T-helper 2 cell treated with Interferon-gamma antibody and Interleukin-4, amounts not matched to agents 5 μg/mL and 100 μg/mL, for 36 hours (primary cell): ENCODE measurements at places on chromosomes 7 and 10.
A peak's percentile ranks its signal among the peaks of the same experiment; 100 is the strongest.

DNA sequence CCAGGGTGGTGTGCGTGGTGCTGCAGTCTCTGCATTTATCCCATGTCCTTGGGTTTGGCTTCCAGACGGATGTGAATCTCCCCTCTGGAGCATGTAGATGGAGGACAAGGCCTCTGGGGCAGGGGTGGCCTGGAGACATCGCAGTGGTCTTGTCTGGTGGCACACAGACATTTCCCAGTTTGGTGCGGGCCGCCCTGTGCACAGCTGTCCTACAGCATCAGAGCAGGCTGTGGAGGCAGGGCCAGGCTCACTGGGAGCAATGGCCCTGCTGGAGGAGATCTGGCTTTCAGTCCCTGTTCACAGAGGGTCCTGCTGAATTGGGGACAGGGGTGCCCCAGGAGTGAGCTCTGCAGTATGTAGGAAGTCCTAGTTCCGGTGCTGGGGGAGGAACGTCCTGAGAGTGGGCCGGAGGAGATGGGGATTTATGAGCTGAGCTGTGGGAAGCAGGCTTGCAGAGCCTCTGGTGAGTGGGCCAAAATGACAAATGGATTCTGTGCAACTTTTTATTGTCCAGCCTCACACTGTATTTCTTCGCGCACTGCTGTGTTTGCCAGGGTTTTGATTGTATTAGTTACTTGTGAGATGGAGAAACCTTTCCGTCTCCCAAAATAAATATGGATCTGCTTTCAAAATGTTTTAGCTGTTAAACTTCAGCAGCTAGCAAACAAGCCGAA, 40.3 kb downstream of the MGMT start:
- DNase-seq = no peak

DNA sequence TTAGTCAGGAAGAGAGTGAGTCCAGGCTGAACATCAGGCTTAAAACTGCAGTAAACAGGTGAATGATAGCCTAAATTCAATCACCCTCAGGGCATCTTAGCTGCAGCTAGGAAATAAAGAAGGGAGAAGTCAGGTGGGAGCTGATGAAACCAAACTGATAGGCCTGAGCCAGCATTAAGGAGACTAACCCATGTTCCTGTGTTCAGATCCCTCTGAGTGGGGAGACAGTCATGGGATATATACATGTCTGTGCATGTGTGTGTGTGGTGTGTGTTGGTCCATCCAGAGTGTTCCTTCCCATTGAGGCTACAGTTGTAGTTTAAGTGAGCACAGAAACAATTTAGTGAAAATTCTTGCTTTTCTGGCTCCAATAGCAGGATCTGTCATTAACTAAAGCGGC, 480.9 kb downstream of the PHTF2 start:
- DNase-seq = no peak

GRCh38 chr10:86747796-86748581, 8.4 kb upstream of the BMPR1A start:
- DNase-seq = no peak

DNA sequence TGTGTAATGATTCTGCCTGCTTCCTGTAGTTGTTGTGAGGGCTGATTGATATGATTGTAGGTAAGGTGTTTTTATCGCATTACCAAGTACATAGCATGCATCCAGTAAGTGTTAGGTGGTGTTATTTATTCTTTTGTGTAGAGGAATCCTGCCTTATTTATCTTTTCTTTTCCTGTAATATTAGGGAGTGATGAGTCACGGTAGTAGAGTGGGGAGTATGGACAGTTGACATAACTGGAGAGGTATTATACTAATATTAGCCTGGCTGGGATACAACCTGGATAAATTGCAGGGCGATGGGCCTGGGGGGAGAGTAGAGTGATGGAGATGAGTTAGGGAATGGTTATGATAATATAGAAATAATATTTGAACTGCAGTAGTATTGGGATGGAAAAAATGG, 9.8 kb downstream of the SDK1 start:
- no peak for DNase-seq

DNA sequence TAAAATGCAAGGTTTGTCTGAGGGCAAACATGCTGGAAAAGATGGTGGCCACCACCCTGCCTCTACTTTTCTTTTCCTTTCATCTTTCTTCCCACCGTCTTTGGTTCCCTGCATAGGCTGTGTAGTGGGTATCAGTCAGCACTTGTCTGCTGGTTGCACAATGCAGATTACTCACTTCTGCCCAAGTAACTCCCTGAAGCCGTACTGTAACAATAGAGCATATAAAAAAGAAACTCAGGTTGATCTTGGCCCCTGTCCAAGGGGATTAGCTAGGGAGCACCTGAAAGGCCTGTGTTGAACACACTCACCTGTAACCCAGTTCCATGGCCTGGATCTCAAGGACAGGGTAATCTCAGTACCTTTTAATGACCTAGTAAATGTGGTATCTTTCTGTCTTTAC, 533.0 kb upstream of the GALNT17 start:
- DNase-seq = no peak

- DNase-seq = no peak
Measured at GRCh38 chr7:65265933-65266519, 107.6 kb upstream of the ZNF92 start.

GRCh38 chr7:106659166-106659962, 1.6 kb downstream of the CCDC71L start:
- no peak for DNase-seq

DNA sequence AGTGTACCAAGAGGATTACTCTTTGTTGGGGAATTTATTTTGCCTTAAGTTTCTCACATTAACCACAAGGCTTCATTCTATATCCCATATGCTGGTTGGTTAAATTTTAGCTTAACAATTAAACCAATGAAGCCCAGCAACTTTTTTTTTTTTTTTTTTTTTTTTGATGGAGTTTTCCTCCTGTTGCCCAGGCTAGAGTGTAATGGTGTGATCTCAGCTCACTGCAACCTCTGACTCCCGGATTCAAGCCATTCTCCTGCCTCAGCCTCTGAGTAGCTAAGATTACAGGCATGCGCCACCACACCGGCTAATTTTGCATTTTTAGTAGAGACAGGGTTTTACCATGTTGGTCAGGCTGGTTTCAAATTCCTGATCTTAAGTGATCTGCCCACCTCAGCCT, 75.0 kb upstream of the MKX start:
- no peak for DNase-seq

- DNase-seq = no peak
Measured at GRCh38 chr7:17552373-17552772, 253.9 kb downstream of the AHR start.

DNA sequence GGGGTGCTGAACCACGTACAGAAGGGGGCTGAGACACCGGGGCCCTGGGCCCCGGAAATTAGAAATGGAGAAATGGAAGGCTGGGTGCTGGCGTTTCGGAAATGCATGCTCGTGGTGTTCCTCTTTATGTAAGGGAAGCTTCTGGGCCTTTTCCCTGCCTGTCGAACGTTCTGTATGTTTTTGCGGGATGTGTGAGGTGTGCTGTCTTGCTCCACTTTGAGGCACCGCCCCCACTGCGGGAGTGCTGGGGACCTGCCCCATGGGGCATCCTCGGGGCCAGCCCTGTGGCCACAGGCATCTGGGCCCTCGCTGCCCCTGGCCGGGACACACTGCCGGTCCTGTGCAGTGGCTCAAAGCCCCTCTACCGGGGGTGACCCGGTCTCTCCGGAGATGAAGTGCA, 1.7 kb upstream of the VENTX start:
- no peak for DNase-seq

DNA sequence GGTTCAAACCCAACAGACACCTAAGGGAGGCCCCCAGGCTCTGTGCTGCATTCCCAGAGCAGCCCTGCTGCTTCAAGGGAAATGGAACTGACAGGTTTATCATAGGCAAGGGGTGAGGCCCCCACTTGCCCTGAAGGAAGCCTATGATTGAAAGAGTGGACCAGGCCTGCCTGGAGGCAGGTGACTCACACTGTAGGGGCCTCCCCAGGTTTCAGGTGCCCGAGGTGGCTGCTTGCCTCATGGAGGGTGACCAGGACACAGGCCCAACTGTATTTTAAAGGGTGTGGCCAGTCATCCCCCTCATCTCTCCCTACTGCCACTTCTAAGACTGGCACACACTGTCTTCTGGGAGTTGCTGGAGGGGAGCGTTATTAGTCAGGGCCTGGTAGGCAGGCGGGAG, 85.4 kb downstream of the ATXN7L1 start:
- DNase-seq = no peak

DNA sequence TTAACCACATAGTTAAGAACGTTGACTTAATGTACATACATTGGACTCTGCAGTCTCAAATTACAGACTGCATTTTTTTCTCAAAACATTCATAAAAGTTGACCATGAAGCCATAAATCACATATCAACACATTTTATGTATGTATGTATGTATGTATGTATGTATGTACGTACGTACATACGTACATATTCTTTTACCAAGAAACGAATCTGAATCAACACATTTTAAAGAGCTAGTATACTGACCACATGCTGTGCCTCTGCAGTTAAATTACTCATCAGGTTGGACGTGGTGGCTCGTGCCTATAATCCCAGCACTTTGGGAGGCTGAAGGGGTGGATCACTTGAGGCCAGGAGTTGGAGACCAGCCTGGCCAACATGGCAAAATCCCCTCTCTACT, 105.8 kb downstream of the GPR158 start:
- no peak for DNase-seq

DNA sequence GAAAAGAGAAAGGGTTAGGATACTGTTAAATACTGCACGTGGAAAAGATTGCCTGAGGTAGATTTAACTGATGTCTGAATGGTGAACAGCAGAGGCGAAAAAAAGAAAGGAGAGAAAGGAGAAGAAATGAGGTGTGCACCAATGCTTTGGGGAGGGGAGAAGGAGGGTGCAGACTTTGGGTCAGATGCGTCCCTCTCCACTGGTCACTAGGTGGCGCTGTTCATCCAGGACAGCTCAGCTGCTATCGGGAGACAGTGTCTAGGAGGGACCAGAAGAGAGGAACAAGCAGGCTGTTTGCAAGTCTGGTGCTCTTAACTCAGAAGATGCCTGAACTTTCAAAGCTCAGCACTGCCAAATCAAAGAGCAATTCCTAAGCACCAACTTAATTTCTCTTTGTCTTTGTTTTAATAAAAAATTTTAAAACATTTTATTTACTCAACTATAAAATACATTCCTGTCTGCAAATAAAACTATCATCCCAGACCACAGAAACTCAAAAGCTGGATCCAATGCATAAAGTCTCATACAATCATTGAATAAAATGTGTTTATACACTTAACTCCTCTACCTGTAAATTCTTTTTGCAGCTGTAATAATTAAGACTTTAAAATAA, 83.9 kb upstream of the PDLIM1 start:
- DNase-seq = peak; percentile 65

DNA sequence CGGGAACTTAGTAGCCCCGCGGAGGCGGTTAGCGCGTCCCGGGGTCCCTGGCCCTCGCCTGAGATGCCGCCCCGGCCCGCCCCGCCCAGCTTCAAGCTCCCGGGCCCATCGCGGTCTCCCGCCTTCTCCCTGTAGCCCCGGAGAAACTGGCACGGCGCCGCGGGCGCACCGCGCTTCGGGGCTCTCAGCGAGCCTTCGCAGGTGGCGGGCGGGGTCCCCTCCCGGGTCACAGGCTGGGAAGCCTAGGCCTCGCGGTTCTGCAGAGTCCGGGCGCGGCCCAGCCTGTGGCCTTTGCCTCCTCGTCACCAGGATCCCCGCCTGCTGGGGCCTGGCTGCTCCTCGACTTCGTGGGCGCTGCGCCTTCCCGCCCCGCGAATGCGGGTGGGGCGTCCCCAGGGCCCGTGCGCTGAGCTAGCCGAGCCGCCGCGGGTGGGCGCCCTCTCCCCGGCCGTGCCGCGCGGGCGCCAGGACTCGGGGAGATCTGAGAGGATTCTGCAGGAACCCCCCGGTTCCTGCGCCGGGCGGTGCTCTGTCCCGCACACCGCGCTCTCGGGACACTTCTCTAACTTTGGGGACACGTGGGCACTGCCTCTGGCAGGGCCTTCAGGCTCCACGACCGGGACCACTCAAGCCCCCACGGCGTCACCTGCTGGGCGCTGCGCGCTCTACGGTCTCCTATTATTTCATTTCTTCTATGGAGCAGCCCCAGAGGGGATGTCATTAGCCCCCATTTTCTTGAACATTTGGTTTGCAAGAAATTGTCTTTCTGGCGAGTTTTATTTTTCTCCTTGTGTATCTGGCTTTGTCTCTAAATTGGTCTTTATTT, 682 bp upstream of the RGS10 start:
- DNase-seq = peak; percentile 58

GRCh38 chr7:156929789-156930539, 19.5 kb upstream of the NOM1 start:
- no peak for DNase-seq

DNA sequence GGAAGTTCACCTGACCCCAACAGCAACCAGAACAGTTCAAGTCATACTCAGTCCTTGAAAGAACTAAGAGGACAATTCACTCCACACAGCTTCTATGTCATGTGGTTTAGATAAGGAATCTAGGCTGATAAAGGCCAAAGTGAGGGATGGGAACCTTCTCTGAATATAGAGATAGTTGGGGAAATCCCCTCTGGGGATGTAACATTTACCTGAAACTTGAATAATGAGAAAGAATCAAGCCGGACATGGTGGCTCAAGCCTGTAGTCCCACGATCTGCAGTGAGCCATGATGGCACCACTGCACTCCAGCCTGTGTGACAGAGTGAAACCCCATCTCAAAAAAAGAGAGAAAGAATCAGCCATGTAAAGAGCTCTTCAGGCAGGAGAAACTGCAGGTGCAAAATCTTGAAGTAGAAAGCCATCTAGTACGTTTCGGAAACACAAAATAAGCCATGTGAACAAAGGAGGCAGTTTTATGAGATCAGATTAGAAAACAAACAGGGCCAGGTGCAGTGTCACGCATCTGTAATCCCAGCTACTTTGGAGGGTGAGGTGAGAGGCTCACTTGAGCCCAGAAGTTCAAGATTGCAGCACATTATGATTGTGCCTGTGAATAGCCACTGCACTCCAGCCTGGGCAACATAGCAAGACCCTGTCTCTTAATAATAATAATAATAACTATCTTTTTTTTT, 4.5 kb upstream of the DNMBP start:
- no peak for DNase-seq

GRCh38 chr7:146645383-146645976, 528.9 kb downstream of the CNTNAP2 start:
- no peak for DNase-seq

- DNase-seq = no peak
Measured at GRCh38 chr7:98240961-98241673, 10.9 kb downstream of the TECPR1 start.

DNA sequence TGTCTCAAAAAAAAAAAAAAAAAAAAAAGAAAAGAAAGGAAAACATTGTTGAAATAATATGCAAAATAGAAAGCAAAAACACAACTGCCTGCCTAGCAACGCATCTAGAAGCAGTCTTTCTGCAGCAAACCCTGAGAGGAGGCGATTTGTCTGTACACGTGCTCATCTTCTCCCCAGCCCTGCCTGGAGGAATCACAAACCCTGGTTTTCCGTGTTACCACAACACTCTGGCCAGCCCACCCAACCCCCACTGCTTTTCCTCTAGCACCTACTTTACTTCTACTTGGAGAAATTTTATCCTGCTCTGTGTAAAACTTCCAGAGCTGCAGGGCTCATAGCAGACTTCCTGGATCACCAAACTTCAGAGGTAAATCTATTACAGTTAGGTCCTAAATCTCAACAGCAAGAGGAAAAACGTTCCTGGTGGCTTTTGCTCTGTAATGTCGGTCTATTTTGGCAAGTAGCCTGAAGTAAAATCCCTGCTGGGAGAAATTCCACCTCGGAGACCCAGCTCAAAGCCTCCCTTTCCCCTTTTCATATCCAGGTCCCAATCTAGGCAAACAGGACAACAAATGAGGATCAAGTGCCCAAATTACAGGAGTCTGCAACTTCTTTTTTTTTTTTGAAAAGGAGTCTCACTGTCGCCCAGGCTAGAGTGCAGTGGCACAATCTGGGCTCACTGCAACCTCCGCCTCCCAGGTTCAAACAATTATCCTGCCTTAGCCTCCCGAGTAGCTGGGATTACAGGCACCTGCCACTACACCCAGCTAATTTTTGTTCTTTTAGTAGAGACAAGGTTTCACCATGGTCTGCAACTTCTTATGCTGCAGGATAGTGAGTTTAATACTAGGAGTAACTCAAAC, 91.6 kb downstream of the DNMBP start:
- no peak for DNase-seq
